ENCODE measurements at places on chromosomes 3 and 15. TPM values are rescaled to one million over a fixed set of nuclear protein-coding genes. Genes with fewer than 3 reads are reported as not detected.
A peak's percentile ranks its signal among the peaks of the same experiment; 100 is the strongest.

The CYP1A1 gene
- total RNA-seq, result 0.18 TPM

The CIP2A gene
- 9.0 TPM for total RNA-seq

The CPN2 gene
- total RNA-seq, result not detected

The TMEM202 gene
- total RNA-seq, result not detected

The TNNC1 gene
- 0.60 TPM for total RNA-seq

The CKMT1A gene
- total RNA-seq, result not detected

The KBTBD13 gene
- total RNA-seq, result not detected

The SCN11A gene
- total RNA-seq, result 0.18 TPM

The CACNA2D3 gene
- 0.46 TPM for total RNA-seq

The TGM5 gene
- not detected for total RNA-seq

The VIPR1 gene
- 9.2 TPM for total RNA-seq

The PATL2 gene
- 0.24 TPM for total RNA-seq

- no peak overlapping the region for H3K27ac ChIP-seq
- DNase-seq, result no peak
- peaks cover 3% of the 10 kb centered on the region for H3K27me3 ChIP-seq
- H3K4me1 ChIP-seq, result peaks cover 24% of the 10 kb centered on the region
Observed at GRCh38 chr15:75176396-75176761, 25.3 kb upstream of the C15orf39 start.

GRCh38 chr3:59273976-59274375, 224.2 kb upstream of the CFAP20DC start:
- H3K27me3 ChIP-seq, result peaks cover 4% of the 10 kb centered on the region
- H3K4me1 ChIP-seq, result no peaks in the 10 kb centered on the region
- no peak overlapping the region for H3K4me3 ChIP-seq
- no peak for DNase-seq
- H3K27ac ChIP-seq, result no peak overlapping the region

DNA sequence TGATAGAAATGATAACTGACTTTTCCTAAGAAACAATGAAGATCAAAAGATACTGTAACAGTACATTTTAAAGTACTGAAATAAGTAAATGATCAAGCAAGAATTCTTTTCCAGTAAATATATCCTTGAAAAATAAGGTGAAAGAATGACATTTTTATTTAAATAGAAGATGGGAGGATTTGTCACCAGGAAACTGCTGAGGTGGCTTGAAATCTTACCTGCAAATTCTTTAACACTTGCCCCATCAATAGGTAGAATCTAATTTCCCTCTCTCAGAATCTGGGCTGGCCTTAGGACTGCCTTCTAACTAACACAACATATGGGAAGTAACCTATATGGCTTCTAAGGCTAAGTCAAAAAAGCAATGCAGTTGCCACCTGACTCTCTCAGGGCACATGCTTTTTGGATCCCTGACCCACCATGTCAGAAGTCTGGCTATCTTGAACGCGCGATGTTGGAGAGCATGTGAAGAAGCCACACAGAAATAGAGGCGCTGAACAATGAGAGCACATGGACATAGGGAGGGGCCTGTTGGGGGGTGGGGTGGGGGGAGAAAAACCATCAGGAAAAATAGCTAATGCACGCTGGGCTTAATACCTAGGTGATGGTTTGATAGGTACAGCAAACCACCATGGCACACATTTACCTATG, 11.5 kb downstream of the ACSBG1 start:
- H3K36me3 ChIP-seq, result no peaks in the 10 kb centered on the region
- peaks cover 15% of the 10 kb centered on the region for H3K27me3 ChIP-seq
- no peak overlapping the region for H3K27ac ChIP-seq
- H3K4me1 ChIP-seq, result peaks cover 7% of the 10 kb centered on the region

DNA sequence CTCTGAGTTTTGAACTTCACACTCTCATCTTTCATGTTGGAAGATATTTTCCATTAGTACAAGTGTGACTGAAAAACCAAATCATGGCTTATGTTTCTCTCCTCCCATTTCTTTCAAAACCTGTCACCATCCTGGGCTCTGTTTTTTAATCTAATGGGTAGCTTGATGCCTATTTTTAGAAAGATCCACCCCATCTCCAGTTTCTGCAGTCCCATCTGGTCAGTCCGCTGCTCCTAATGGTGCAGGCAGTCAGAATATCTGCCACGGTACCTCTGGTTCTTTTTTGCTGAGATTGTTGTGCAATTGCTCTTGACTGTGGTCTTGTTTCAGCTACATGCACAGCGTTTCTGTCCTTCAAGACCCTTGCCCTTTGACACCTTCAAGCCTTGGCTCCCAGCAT, 240.9 kb upstream of the CADM2 start:
- no peak overlapping the region for H3K27ac ChIP-seq
- DNase-seq, result no peak
- H3K27me3 ChIP-seq, result no peaks in the 10 kb centered on the region
- H3K4me3 ChIP-seq, result no peak overlapping the region

DNA sequence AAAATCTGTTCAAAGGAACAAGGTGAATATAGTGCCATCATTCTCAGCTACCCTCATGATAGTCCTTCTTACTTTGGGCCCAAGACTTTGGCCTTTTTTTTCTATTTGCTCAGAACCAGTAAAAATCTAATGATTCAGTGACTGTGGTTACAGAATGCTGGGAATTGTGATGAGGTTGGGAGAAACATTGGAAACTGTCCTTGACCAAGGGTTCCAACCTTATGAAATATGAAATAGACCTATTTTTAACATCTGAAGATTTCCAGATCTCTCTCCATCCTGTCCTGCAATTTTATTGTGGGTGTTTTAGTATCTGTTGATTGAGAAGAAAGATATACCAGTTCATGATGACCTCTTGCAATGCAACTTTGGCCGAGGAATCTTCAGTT, 34.9 kb downstream of the TMEM45A start:
- H3K27ac ChIP-seq, result no peak overlapping the region
- peaks cover 18% of the 10 kb centered on the region for H3K4me1 ChIP-seq
- H3K36me3 ChIP-seq, result peaks cover 3% of the 10 kb centered on the region
- H3K27me3 ChIP-seq, result no peaks in the 10 kb centered on the region

DNA sequence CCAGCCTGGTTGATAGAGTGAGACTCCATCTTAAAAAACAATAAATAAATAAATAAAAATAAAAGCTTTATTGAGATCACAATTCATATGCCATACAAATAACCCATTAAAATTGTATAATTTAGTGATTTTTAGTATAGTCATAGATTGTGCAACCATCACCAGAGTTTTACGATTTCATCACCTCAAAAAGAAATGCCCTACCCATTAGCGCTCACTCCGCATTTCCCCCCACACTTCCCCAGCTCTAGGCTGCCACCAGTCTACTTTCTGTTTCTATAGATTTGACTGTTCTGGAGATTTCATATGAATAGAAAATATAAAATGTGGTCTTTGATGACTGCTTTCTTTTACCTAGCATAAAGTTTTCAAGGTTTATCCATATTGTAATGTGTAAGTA, 57.0 kb downstream of the ARHGEF26 start:
- peak overlapping the region; percentile 56 for H3K27ac ChIP-seq
- peaks cover 29% of the 10 kb centered on the region for H3K4me1 ChIP-seq
- no peak overlapping the region for H3K4me3 ChIP-seq
- no peak for DNase-seq
- no peaks in the 10 kb centered on the region for H3K36me3 ChIP-seq

DNA sequence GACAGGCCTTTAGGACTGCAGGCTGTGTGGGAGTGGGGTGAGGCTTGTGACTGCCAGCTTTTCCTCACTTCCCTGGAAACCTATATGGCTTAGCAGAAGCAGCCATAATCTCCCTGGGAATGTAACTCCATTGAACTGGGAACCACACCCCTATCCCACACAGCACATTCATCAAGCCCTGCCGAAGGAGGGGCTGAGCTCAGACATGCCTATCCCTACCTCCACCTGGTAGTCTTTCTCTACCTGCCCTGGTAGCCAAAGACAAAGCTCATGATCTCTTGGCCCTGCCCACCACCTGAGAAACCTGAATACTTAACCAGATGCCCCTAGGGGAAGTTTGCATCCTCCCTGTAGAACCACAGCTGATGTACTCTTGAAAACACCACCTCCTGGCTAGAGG, 219.8 kb downstream of the UNC13C start:
- H3K27me3 ChIP-seq, result no peaks in the 10 kb centered on the region
- DNase-seq, result no peak
- H3K4me3 ChIP-seq, result no peak overlapping the region
- no peaks in the 10 kb centered on the region for H3K4me1 ChIP-seq
- H3K36me3 ChIP-seq, result no peaks in the 10 kb centered on the region
- no peak overlapping the region for H3K27ac ChIP-seq

GRCh38 chr15:57580866-57581265, 10.8 kb upstream of the MYZAP start:
- no peak overlapping the region for H3K4me3 ChIP-seq
- no peak overlapping the region for H3K27ac ChIP-seq
- no peaks in the 10 kb centered on the region for H3K36me3 ChIP-seq
- H3K4me1 ChIP-seq, result no peaks in the 10 kb centered on the region
- H3K27me3 ChIP-seq, result peaks cover 50% of the 10 kb centered on the region

DNA sequence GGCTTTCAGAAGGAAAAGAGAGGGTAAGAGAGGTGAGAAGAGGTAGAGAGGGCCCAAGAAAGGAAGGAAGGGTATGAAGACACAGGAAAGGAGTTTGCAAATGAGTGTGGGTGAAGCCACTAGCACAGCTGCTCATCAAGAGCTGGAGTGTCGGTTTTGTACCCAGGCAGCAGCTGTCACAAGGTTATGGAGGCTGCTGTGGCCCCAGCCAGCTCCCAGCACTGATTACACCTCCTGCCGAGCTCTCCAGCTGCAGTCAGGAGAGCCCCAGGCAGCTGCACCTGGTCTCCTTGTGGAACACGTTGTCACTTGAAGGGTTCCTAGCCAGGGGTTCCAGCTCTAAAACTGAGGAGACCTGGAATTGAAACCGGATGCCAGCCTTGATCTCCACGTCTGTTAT, 60.4 kb upstream of the CHD2 start:
- no peaks in the 10 kb centered on the region for H3K27me3 ChIP-seq
- no peaks in the 10 kb centered on the region for H3K36me3 ChIP-seq
- H3K27ac ChIP-seq, result no peak overlapping the region
- no peak overlapping the region for H3K4me3 ChIP-seq

- H3K4me1 ChIP-seq, result peaks cover 22% of the 10 kb centered on the region
- no peaks in the 10 kb centered on the region for H3K27me3 ChIP-seq
- DNase-seq, result no peak
- H3K36me3 ChIP-seq, result no peaks in the 10 kb centered on the region
- H3K4me3 ChIP-seq, result no peak overlapping the region
Observed at GRCh38 chr15:62109437-62109836, 42.7 kb downstream of the C2CD4A start.

DNA sequence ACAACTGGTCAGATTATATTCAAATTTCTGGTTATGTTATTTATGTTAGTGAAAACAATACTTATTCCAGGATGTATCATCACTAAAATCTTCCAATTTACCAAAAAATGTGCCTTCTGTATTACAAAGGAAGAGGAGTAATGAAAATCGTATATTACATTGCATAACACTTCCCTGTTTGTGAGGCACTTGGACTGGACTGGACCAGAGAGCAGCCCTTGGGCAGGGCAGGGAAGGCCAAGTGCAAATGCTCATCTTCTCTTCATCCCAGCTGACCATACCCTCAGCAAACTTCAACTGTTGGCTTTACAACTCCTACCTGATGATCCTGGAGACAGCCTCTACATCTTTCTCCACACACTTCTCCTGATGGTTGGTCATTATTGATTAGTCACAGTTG, 285.7 kb upstream of the MME start:
- no peaks in the 10 kb centered on the region for H3K27me3 ChIP-seq
- no peak for DNase-seq
- H3K4me1 ChIP-seq, result peaks cover 8% of the 10 kb centered on the region
- H3K4me3 ChIP-seq, result no peak overlapping the region
